Epithelial cell of esophagus (primary cell): ENCODE measurements at places on chromosomes 4 and X.

- peak; percentile 73 for DNase-seq
These were observed 189.1 kb upstream of the C1QTNF7 start for GRCh38 chr4:15238720-15239119.

- no peak for DNase-seq
These were observed 17.9 kb upstream of the OPN1LW start for GRCh38 chrX:154126101-154126500.

DNA sequence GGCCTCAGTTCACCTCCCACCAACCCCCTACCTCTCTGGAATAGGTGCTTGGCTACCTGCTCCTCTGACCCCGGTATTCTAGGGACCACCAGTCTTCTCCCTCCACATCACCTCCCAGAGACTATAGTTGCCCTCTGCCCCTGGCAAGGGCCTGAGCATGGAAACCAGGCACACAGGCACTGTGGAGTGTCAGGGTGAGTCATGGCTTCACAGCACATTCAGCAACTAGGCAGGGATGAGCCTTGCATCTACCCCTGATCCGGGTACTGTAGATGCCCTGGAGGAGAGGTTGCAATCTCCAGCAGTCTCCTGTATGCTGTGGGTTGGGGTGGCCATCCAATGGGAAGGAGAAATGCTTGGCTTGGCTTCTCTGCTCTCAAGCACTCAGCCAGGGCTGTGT lies 472.7 kb downstream of the IDS start:
- DNase-seq, result peak; percentile 31

DNA sequence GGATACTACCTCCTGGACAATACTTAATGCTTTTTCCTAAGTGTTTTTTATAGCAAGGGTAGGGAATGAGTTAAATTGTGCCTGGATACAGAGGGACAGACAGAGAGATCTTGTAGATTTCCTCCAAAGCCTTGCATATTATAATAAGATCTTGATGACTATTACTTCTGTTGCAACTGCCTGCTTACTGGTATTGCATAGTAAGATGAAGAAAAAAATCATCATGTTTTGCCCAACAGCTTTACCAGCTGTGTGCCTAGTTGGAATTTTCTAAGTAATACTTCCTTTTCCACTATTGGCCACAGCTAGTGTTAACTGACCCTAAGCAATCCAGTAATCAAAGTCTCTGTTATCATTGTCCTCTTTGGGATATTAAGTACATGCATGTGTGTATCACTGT lies 139.0 kb downstream of the DCK start:
- DNase-seq, result peak; percentile 25

DNA sequence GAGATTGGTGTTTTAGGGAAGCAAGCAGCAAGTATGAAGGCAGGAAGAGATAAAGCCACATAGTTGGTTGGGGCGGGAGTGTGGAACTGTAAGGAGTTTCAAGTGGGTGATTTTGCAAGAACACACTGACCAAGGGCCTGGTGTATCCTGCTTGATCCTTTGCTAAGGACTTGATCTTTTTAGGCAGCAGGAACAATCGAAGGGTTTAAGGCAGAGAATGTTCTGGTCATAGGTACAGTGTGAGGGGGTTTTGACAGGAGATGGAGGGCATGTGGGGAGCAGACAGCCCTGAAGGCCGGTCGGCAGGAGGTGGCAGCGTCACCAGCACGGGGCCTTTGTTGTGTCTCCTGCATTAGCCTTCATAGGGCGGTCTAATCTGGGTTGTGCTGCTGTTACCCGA lies 54.7 kb downstream of the FAM193A start:
- DNase-seq, result no peak

DNA sequence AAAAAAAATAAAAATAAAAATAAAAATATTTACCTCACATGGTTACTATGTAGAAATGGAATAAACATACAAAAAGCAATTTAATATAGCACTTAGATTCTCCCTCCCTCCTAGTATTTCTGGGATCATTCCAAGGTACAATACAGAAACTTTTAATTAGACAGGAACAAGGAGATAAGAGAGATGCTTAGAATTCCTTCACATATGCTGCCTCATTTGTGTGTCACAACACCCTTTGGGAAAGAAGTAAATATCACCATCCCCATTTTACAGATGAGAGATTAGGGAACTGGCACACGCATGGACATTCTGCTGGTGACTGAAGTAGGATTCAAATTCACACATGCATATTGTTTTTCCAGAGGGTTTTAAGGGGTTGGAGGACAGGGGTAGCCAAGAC lies 164.2 kb downstream of the APBB2 start:
- no peak for DNase-seq

GRCh38 chr4:20305976-20306375 lies 54.3 kb downstream of the SLIT2 start:
- DNase-seq, result peak; percentile 33
